ENCODE measurements at places on chromosomes 16 and 17.

DNA sequence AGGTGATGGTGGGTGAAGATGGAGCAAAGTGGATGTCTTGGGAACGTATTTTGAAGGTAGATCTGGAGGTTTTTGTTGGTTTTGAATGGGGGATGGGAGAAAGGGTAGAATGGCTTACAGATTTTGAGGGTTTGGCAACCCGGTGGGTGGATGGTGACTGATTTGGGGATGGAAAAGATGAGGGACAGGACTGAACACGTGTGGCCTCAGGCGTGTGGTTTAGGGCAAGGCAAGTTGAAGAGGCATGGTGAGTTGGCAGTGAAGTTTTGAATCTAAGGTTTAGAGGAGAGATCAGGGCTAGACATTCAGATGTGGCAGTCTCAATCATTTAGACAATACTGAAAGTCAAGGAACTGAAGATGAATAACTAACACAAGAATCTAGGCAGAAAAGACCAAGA, 5.0 kb upstream of the DCTPP1 start:
- DNase-seq, result no peak
- H3K27me3 ChIP-seq, result peaks cover 15% of the 10 kb centered on the region

GRCh38 chr17:732902-733720, 715 bp downstream of the TLCD3A start:
- peaks cover 10% of the 10 kb centered on the region for H3K4me1 ChIP-seq
- H3K27me3 ChIP-seq, result no peaks in the 10 kb centered on the region
- peak overlapping the region; percentile 68 for H3K27ac ChIP-seq
- peak overlapping the region; percentile 55 for H3K4me3 ChIP-seq

GRCh38 chr16:79473456-79473855, 127.1 kb downstream of the MAF start:
- H3K4me1 ChIP-seq, result no peaks in the 10 kb centered on the region
- H3K27ac ChIP-seq, result no peak overlapping the region
- no peak for DNase-seq
- H3K27me3 ChIP-seq, result no peaks in the 10 kb centered on the region
- no peaks in the 10 kb centered on the region for H3K36me3 ChIP-seq
- H3K4me3 ChIP-seq, result no peak overlapping the region

DNA sequence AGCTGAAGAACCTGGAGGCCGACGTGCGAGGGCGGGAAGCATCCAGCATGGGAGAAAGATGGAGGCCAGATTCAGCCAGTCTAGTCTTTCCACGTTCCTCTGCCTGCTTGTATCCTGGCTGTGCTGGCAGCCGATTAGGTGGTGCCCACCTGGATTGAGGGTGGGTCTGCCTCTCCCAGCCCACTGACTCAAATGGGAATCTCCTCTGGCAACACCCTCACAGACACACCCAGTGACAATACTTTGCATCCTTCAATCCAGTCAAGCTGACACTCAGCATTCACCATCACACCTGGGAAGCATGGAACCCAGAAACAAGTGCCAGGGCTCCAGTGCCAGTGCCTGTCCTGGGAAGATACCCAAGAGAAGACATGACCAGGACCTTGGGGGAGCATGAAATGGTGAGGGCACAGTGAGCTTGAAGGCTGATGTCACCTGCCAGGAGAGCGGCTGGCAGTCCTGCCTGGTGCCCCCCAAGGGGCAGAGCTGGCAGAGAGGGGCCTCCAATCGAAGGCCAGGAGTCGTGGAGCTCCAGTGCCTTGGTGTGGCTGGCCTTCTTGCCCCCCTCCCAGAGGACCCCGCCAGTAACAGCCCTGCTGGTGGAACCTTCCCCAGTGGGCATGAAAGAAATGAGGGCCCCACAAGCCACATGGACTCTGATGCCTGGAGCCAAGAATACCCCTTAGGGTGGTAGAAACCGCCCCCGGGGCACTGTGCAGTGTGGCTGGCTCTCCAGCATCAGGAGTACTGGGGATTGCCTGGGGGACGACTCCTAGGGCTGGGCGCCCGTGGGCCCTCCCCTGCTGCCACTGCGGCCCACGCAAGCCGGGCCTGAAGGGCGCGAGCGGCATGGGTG, 643 bp upstream of the NPB start:
- peak overlapping the region; percentile 51 for H3K4me3 ChIP-seq
- H3K27me3 ChIP-seq, result no peaks in the 10 kb centered on the region
- H3K36me3 ChIP-seq, result peaks cover 27% of the 10 kb centered on the region
- no peak overlapping the region for H3K27ac ChIP-seq

- H3K4me3 ChIP-seq, result no peak overlapping the region
- H3K27me3 ChIP-seq, result no peaks in the 10 kb centered on the region
- H3K36me3 ChIP-seq, result peaks cover 5% of the 10 kb centered on the region
- DNase-seq, result peak; percentile 30
- peaks cover 28% of the 10 kb centered on the region for H3K4me1 ChIP-seq
Measured at GRCh38 chr17:80861892-80862291, 129.7 kb upstream of the CHMP6 start.

DNA sequence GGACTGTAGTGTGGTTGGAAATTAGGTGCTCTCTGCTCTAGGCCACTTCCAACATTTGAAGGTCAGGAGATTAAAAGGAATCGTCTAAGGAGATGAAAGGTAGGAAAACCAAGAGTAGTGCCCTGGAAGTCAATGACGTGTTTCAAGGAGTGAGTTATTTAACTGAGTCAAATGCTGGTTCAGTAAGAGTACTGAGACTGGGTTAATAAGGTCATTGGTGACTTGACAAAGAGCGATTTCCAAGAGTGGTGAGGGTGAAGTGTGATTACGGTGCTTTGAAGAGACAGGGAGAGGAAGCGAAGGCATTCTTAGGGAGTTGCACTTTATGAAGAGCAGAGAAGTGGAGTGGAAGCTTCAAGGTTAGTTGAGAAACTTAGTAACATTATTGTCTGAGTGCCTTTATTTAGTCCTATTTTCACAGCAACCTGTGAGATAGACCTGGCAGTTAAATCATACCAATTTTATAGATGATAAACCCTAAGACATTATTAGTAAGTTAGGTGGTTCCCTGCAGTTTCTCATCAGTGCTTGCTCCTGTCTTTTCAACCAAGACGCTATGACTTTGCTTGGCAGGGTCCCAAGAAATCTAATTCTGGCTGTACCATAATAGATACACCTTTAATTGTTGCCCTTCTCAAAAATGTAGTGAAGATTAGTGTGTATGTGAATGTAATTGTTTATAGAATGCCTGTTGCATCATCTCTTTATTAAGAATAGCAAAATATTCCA, 5.9 kb downstream of the ZNF207 start:
- no peak for DNase-seq
- no peak overlapping the region for H3K4me3 ChIP-seq
- H3K4me1 ChIP-seq, result peaks cover 6% of the 10 kb centered on the region
- no peak overlapping the region for H3K27ac ChIP-seq
- no peaks in the 10 kb centered on the region for H3K27me3 ChIP-seq

DNA sequence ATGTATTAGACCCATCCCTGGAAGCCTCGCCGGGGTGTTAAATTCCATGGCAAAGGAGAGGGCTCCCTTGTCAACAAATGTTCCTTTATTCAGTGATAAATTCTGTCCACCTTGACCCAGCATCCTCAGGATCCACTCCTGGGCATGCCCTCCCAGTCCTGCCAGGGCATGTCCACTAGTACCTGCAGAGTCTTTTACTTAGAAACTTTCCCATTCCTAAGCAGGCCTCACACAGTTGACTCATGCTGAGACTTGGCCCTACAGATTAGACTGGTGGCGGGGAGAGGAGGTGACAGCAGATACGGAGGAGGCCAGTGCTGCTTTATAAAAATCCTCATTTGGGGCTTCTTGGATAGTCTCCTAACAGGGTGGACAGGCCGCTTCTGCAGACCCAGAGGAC, 88.8 kb downstream of the CYLD start:
- peaks cover 6% of the 10 kb centered on the region for H3K27me3 ChIP-seq
- no peak overlapping the region for H3K27ac ChIP-seq

DNA sequence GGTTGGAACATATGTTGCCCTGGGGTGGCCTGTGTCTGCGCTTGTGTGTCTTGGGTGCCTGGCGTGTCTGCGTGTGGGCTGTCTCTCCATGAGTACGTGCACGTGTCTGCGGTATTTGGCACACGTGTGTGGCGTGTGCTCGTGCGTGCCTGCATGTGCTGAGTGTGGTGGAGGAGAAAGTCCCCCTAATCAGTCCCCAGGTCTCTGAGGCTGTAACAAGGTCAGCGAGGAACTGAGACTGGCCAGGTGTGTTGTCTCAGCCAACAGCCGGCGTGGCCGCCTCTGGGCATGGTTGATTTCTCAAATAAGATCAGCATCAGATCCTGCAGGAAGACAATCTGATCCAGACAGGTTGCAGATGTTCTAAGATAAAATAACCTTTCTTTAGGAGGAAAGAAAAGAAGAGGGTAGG, 3.5 kb upstream of the CPNE7 start:
- H3K27me3 ChIP-seq, result peaks cover 4% of the 10 kb centered on the region
- peaks cover 15% of the 10 kb centered on the region for H3K4me1 ChIP-seq
- H3K27ac ChIP-seq, result no peak overlapping the region
- H3K36me3 ChIP-seq, result no peaks in the 10 kb centered on the region

DNA sequence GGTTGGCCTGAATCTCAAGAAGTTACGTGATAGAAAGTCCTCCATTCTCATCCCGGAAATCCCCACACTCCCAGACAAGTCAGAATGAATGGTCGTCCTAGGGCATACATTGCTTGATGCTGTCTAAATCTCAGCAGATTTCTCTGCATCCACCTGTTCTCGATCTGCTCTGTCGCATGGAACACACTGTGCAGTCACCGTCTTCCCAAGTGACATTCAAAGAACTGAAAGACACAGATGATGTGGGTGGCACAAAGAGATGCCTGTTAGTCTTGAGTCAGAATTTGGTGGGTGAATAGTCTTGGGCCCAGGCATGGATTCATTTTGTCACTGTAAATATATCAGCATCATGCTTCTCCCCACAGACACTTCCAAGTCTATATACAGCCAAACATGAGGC, 518 bp upstream of the KRTAP9-3 start:
- no peak overlapping the region for H3K27ac ChIP-seq
- H3K4me1 ChIP-seq, result no peaks in the 10 kb centered on the region
- no peak overlapping the region for H3K4me3 ChIP-seq
- H3K36me3 ChIP-seq, result no peaks in the 10 kb centered on the region
- H3K27me3 ChIP-seq, result peaks cover 2% of the 10 kb centered on the region
- no peak for DNase-seq

- H3K4me3 ChIP-seq, result no peak overlapping the region
- H3K27me3 ChIP-seq, result no peaks in the 10 kb centered on the region
- peaks cover 16% of the 10 kb centered on the region for H3K36me3 ChIP-seq
- H3K27ac ChIP-seq, result no peak overlapping the region
- no peaks in the 10 kb centered on the region for H3K4me1 ChIP-seq
Measured at GRCh38 chr16:576823-577201, 7.0 kb downstream of the PIGQ start.

GRCh38 chr16:425740-426114, 278 bp downstream of the RAB11FIP3 start:
- no peak for DNase-seq
- H3K4me3 ChIP-seq, result peak overlapping the region; percentile 65
- no peaks in the 10 kb centered on the region for H3K27me3 ChIP-seq
- H3K36me3 ChIP-seq, result peaks cover 3% of the 10 kb centered on the region
- H3K4me1 ChIP-seq, result peaks cover 13% of the 10 kb centered on the region
- H3K27ac ChIP-seq, result peak overlapping the region; percentile 27

GRCh38 chr16:79582789-79583188, 17.7 kb downstream of the MAF start:
- no peaks in the 10 kb centered on the region for H3K4me1 ChIP-seq
- H3K27me3 ChIP-seq, result no peaks in the 10 kb centered on the region
- H3K36me3 ChIP-seq, result no peaks in the 10 kb centered on the region

DNA sequence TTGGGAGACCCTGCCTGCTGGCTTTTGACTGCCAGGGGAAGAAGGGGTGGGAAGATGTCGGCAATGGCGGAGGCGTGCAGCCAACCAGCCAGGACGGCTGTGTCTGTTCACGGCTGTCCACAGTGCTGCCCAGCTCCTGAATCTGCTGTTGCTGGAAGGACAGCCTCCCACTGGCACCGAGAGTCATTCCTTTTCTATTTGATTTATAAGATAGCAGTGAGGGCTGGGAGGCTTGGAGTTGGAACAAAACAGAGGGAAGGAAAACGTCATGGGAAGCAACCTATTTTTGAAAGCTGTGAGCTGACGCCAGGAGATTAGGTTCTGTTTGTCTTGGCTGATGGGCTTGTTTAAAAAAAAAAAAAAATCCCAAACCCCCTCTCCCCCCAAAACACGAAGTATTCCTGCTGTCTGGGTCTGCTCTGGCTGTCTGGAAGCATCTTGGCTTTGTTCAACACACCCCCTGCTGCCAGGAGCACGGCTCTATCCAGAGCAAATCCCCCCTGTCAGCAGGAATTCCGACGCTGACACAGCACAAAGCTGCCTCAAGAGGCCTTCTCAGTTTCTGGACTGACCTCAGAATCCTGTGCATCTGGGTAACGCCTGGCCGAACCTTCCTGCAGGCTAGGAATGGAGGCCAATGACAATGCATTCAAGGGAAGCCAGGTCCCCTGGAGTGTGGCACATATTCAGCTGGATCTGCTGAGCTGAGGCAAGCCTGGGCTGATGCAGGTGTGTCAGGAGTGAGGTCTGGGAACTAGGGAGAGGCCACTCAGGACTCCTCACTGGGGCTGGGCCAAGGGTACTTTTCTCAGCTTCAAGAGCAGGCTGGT, 41.0 kb upstream of the SREBF1 start:
- peaks cover 35% of the 10 kb centered on the region for H3K36me3 ChIP-seq
- H3K4me1 ChIP-seq, result peaks cover 22% of the 10 kb centered on the region
- DNase-seq, result peak; percentile 90
- H3K27me3 ChIP-seq, result no peaks in the 10 kb centered on the region
- H3K27ac ChIP-seq, result peak overlapping the region; percentile 38

GRCh38 chr17:44331249-44331760, 6.7 kb upstream of the SLC25A39 start:
- H3K27ac ChIP-seq, result no peak overlapping the region
- no peaks in the 10 kb centered on the region for H3K36me3 ChIP-seq
- no peak overlapping the region for H3K4me3 ChIP-seq

DNA sequence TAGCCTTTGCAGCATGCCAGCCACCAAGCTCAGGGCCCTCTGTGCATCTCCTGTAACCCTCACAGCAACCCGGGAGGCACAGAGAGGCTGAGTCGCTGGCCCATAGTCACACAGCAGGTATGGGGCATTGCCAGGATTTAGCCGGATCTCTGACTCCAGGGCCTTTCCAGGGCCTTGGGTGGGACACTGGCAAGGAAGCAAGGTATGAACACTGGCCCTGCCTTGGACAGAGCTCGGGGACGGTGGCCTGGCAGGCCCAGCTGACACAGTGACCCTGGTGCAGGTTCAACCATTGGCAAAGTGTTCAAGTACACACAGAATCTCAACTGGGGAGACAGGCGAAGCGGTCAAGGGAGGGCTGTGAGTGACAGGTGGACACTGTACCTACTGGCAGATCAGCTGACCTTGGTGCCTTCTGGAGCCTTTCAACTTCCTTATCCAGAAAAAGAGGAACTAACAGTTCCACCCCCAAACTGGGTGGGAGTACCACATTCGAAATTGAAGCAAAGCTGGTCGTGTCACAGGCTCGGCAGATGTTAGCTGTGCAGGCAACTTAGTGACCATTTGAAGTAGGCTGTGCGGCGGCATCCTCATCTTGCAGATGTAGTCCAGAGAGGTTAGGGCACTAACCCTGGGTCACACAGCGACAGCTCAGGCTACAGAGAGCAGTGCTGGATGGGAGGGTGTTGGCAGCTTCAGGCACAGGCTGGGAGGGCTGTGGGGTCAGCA, 287.4 kb downstream of the SEC14L1 start:
- peaks cover 7% of the 10 kb centered on the region for H3K36me3 ChIP-seq
- DNase-seq, result no peak
- no peaks in the 10 kb centered on the region for H3K27me3 ChIP-seq
- H3K4me3 ChIP-seq, result no peak overlapping the region
- peak overlapping the region; percentile 59 for H3K27ac ChIP-seq

- DNase-seq, result no peak
- no peak overlapping the region for H3K4me3 ChIP-seq
- peaks cover 5% of the 10 kb centered on the region for H3K27me3 ChIP-seq
- peaks cover 2% of the 10 kb centered on the region for H3K4me1 ChIP-seq
- no peaks in the 10 kb centered on the region for H3K36me3 ChIP-seq
Measured at GRCh38 chr16:56972403-56973293, 10.9 kb downstream of the CETP start.
